ENCODE measurements at places on chromosomes 7 and 10.

- no peak for DNase-seq
Observed at GRCh38 chr7:11203224-11203623, 229.6 kb downstream of the PHF14 start.

- DNase-seq, result no peak
Observed at GRCh38 chr10:6406220-6407033, 173.6 kb downstream of the PRKCQ start.

GRCh38 chr7:142582351-142582750 lies 166.9 kb upstream of the PRSS1 start:
- DNase-seq, result no peak

DNA sequence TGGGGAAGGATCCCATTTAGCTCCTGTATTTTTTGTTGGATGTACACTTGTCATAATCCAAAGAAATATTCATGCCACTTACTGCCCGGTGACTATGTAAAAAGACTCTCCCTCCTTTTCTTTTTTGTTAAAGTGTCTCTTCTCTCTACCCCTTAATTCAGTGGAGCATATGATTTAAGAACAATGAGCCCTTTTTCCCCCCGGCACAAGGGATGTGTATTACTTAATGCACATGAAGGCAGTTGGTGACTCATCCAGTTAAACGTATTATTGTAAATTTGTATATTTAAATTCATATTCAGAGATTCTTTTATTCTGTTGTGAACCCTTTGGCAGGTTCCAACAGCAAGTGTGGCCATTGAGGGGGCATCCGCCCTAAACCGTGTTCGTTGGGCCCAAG lies 241.9 kb downstream of the SLC25A13 start:
- DNase-seq, result no peak

DNA sequence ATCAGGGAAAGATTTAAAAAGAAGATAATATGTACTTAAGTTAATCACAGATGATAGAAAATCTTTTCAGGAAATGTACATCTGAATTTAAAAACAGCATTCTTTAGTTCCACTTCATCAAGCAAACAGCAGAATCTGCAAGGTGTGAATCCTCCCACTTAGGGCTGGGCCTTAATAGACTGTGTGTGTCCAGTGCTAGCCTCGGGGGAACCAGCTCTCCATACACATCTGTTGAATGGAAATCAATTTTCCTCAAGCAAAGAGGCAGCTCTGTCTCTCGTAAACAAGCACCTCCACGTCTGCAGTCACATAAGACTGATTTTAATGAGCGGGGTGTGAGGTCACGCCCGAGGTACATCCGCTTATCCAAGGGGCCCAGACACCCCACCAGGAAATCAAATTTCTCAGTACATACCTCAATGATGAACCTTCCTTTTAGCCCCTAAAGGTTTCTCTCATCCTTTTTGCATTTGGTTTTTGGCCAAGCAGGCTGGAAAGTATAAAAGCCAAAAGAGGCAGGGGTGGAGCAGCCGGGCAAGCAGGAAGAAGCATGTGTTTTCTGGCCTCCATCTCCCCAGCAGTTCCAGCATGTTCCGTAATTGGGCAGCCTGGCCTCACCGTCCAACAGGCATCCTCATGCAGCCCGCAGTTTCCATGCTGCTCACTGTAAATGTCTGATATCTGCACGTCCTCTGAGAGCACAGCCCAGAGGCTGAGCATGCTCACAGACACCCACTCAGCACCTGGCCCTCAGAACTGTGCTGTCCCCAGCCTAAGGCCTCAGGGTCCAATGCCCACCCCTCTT lies 131.3 kb downstream of the GLI3 start:
- DNase-seq, result no peak

- no peak for DNase-seq
Observed at GRCh38 chr10:62112300-62112699, 156.3 kb downstream of the RTKN2 start.

DNA sequence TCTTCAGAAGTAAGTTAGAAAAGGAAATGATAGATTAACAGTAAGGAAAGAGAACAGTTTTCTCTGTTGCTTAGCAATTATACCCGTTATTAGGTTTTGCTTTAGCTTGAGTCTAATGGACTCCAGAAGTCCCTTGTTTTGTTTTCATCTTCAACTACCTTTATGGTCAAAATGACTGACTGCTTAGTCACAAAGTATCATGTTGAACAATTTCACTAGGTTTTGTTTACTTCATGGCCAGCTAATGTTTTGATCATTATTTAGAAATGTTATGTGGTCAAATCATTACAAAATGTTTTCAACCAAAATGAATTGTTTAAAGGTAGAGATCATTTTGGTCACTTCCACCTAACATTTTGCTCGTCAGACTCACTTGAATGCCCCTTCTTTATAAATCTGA lies 1.9 kb downstream of the UBN2 start:
- no peak for DNase-seq

DNA sequence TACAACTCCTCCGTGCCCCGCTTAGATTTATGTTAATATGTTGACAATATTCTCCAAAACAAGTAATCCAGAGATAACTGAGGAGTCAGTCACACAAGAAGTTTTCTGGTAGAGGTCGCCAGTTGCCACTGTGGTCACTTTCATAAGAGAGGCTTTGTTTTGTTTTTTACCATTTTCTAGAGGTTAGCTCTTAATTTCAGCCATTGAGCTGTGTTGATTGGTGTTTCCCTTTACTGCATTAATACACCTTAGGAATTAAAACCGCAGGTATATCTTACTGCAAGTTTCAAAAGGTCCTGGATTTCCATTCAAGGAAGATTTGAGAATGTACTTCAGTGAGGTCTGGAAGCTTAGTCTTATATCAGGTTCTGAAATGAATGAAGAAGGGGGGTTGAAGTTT lies 3.5 kb downstream of the BMI1 start:
- DNase-seq, result no peak

- DNase-seq, result no peak
Observed at GRCh38 chr10:126016156-126016805, 119.9 kb downstream of the FANK1 start.

GRCh38 chr7:143049362-143049761 lies 2.8 kb upstream of the OR6V1 start:
- no peak for DNase-seq

GRCh38 chr10:86938260-86938659 lies 19.2 kb downstream of the MMRN2 start:
- no peak for DNase-seq

- DNase-seq, result no peak
Observed at GRCh38 chr7:38199782-38200181, 21.7 kb downstream of the STARD3NL start.

DNA sequence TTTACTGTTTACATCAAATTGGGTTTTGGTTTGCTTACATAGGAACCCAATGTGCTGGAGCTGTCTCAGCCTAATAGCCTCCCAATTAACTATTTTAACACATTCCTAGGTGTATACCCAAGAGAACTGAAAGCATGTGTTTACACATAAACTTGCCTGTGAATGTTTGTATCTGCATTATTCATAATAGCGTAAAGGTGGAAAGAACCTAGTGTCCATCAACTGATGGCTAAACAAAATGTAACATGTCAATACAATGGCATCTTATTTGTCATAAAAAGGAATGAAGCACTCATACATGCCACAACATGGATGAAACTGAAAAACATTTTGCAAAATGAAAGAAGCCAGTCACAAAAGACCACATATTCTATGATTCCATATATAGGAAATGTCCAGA lies 160.6 kb upstream of the EEPD1 start:
- no peak for DNase-seq

DNA sequence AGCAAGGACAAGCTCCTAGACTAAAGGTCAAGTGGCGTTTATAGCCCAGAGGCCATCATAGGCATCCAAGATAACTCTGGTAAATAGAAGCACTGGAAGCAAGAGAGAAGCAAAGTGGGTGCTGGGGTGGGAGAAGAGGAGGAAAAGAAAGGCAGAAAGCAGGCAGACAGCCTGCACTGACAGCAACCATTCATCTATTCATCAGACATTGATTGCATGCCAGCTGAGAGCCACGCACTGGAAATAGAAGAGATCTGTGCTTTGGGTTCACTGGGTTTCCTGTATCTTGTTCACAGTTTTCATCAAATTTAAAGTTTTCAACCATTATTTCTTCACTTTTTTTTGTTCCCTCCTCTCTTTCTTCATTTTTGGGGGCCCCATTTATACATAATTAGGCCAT lies 4.7 kb upstream of the SLIT1 start:
- no peak for DNase-seq

GRCh38 chr10:725302-725701 lies 35.8 kb upstream of the DIP2C start:
- no peak for DNase-seq

GRCh38 chr10:79392506-79393176 lies 45.4 kb downstream of the PPIF start:
- no peak for DNase-seq

GRCh38 chr10:89164920-89165319 lies 42.2 kb downstream of the CH25H start:
- no peak for DNase-seq

DNA sequence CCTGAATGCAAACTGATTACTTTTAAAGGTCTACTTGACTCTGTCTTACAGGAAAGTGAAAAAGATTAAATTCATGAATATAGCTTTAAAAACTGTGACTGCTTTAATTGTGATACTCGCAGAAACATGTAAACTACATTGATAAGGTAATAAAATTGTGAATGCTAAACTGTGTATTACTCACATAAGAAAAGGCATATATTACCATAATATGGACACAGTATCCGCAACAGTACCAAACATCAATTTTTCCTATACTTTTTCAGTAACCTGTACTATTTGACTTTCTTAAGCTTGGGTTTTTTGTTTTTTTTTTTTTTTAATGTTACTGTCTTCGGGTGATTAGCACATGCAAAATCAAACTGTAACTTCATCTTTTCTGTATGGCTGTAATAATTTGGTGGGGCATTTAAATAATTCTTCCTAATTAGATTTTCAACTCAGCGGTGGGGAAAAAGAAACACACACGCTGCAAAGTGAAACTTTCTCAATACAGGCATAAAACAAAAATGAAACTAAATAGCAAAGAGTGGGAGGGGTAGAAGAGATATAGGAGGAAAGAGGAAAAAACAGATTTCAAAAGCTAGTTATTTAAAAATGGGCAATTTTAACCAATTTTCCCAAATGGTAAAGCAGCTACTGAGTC lies 23.2 kb downstream of the NT5C3A start:
- DNase-seq, result no peak

- no peak for DNase-seq
Observed at GRCh38 chr7:15853832-15854470, 167.5 kb upstream of the MEOX2 start.

GRCh38 chr10:96339956-96340904 lies 18.6 kb downstream of the OPALIN start:
- no peak for DNase-seq

DNA sequence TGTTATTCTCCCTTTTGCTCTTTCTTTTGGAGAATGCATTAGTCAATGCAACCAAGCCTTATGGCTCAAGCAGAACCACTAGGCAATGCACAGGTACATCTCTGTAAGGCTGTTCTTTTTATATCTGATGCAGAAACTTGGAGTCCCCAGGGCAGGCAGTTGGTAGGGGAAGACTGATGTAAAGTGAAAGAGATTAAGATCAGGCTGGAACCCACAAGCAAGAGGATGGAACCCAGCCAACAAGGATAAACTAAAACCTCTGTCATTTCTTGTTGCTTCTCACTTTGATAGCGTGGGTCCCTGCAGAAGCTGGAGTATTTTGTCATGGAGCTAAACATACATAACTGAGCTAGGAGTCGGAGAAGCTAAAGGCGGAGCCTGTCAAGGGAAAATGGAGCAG lies 142.9 kb downstream of the GPAM start:
- no peak for DNase-seq

- DNase-seq, result no peak
Observed at GRCh38 chr7:29102558-29103151, 43.7 kb downstream of the CPVL start.

DNA sequence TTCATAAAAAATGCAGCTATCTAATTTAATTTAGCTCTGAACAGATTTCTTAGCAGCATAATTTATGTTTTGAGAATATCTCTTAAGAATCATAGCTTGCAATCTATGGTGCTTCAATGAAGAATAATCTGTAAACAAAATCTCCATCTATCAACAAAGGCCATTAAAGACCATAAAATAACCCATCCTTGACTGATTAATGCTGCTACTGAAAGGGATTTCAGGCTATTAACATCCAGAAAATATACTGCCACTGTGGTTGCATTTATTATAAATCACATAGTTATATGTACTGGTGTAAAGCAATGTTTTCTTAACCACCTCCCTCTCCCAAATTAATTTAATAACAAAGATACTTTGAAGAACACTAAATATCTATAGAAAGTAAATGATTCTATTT lies 191.6 kb downstream of the PCDH15 start:
- no peak for DNase-seq

DNA sequence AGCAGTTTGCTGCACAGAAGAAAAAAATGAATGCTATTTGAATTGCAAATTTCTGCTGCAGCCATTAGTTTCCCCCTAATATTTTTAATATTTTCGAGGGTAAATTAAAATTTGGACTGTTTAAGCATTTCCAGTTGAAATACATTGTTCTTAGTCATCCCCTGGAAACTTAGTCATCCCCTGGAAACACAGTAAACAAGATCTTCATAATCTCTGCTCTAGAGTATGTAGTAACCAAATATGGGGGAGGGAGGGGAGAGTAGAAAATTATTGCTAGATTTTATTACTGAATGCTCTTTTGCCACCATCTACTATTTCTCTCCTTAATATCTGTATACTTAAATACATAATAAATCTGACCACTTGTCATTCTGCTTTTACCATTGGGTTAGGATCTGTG lies 1053.3 kb downstream of the SORCS1 start:
- no peak for DNase-seq

DNA sequence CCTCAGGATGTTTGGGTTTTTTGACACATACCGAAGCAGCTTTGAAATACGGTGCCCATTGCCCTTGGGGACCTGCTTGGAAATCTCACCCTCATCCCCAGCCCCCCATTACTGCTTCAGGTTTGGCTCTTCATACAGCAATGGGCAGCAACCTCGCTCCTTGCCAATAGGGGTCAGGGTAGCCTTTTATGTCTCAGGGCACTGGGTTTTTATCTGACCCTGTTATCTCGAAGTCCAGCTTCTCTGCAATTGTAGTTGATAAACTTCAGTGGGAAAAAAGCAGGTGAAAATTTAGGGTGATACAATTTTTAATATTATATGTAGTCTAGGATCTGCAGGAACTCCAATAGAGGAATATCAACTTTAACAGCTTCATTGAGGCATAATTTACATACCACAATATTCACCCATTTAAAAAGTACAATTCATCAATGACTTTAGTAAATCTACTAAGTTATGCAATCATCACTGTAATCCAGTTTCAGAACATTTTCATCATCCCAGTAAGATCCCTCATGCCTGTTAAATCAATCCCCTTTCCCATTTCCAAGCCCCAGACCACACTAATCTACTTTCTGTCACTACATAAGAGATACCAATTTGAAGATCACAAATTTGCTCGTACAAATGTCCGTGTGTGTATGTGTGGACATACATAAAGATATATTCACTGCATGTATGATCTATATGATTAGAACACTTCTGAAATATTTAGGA lies 386.2 kb downstream of the KCNMA1 start:
- DNase-seq, result no peak
